ENCODE measurements at places on chromosomes 5 and 9.
A peak's percentile ranks its signal among the peaks of the same experiment; 100 is the strongest.

GRCh38 chr5:170485616-170485911, 18.3 kb upstream of the KCNIP1 start:
- no peak for DNase-seq

GRCh38 chr5:98755406-98755805, 18.1 kb upstream of the RGMB start:
- DNase-seq, result peak; percentile 43

GRCh38 chr5:176629853-176630680, at the start of the genes EIF4E1B and SNCB:
Gene EIF4E1B, plus strand, starts transcription at chr5:176630675. Its CDS starts 12,113 bp downstream, at chr5:176642788.
Gene SNCB, minus strand, starts transcription at chr5:176630534. Its CDS starts 880 bp downstream, at chr5:176629654.
- DNase-seq, result peak; percentile 38

DNA sequence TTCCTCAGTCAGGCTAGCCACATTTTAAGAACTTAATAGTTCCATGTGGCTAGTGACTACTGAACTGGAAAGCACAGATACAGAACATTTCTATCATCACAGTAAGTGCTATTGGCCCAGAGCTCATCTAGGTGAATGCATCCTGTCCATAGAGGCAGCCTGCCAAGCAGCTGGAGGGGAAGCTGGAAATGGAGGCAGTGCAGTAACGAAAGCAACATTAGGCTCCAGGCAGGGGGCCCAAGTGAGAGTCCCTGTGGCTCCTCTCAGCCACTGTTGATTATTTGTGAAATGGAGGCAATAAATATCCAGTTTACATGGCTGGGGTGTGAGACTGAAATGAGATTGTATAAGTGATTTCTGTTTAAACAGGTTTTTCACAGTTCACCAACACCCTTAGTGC, 227.2 kb upstream of the KLF9 start:
- no peak for DNase-seq

GRCh38 chr5:54844905-54845566, 140.4 kb downstream of the ESM1 start:
- no peak for DNase-seq

DNA sequence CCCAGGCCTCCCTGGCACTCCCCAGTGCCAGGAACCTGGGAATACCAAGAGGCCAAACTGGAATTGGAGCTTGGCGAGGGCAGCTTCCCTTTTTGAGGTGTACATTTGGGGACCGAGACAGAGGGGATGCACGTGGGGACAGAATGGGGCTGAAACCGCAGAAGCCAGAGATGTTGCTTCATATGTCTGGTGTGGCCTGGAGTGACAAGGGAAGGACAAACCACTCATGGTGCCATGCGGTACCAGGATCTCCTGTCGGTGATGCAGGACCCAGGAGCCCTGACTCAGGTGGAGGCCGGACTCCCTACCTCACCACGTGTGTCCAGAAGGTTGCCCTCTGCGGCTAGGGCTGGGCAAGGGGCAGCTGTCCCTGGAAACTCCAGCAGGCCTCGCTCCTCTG, 4.0 kb upstream of the CSF2 start:
- no peak for DNase-seq

DNA sequence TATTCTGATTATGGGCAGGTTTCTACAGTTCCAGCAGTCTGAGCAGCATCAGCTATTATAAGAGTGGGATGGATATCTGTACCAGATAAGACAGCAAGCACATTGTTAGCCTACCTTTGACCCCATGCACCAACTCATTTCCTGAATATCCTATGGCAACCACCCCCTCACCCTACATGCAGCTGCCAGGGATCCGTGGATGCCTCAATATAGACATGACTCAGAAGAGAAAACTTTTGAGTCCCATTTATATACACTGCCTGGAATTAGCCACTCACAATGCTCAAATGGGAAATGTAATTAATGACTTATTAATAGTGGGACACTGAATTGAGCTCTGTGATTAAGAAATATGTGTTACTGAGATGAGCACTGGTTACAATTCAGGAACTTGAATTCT, 124.4 kb downstream of the SSBP2 start:
- peak; percentile 90 for DNase-seq

DNA sequence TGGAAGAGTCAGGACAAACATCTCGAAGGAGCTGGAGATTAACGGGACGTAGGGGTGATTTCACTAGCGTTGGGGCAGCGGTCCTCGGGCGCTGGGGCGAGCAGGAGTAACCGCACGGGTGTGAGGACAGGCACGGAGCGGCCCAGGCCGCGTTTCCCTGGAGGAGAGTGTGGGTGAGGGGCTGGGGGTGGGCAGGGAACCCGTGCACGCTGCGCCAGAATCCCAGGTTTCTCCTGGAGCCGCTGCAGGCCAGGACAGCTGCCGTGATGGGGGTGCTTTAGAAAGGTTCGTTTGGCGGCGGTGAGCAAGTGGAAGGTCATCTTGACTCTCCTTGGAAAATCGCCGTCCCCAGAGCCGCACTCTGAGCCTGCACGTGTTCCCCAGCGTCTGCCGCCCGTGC, 290.2 kb upstream of the IRX1 start:
- no peak for DNase-seq

DNA sequence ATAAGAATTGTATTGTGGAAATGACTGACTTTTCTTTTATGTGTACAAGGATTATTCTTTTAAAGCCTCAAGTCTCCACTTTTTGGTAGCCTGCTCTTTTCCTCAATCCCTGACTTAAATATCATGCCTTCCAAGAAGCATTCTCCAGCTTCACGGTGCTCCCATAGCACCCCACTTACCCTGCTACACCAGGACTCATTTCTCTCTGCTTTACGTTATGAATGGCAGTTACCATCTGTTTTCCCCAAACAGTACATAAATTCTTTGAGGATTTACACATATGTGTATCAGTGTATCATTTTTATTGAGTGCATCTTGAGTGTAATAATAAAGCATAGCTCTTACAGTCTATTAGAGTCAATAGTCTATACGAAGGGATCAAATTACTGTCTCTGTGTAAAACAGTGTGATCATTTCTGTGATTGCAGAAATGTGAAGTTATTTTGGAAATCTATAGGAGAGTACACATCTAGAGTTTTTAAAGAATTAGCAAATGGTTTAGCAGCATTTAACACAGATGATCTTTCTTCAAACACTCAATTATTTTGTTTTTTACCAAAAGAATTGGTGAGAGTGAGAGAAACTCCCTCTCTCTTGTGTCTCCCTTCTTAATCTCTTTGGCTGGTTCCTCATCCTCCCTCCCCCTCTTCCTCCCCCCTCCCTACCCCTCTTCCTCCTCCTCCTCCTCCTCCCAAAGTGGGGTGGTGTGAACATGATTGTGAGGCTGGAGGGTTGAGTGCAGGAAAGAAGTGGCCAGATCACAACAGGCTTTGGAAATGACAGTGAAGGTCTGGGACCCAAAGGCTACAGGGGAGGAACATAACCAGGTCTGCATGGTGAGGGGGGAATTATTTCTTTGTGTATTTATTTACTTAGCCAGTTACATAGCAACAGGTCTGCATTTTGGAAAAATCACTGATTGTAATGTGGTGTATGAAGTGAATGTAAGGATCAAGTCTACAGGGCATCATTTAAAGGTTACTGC, 27.6 kb upstream of the ECM2 start:
- DNase-seq, result no peak
